ENCODE measurements at places on chromosomes 7 and 10.

- no peak for DNase-seq
These were observed 22.5 kb upstream of the CHRM2 start for GRCh38 chr7:136845899-136846465.

GRCh38 chr7:14332155-14332554 is 342.7 kb upstream of the ETV1 start:
- no peak for DNase-seq

DNA sequence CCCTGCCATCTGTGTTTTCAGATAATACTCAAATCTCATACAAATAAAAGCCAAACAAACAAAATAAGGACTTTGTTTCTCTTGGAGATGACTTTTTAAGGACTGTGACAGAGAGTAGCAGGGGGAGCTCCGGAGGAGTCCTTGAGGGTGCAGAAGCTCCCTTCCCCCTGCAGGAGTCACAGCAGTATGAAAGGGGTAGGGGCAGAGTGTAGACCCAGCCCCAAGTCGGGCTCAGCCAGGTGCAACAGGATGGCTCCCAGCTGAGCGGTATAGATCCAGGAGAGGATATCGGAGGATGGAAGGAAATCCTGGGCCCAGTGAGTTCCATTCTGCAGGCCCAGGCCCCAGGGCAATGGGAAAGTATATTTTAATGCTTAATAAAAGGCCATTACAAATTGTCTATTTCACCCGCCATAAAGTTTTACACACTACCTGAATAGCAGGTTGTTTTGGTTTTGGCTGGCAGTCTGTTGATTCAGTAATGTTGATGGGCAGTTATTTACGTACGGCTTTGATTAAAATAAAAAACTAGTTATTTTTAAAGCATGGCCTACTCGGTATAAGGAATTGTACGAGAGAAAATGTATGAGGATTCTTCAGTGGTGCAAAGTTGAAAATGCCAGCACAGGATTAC is 206.0 kb downstream of the CELF2 start:
- DNase-seq, result no peak

DNA sequence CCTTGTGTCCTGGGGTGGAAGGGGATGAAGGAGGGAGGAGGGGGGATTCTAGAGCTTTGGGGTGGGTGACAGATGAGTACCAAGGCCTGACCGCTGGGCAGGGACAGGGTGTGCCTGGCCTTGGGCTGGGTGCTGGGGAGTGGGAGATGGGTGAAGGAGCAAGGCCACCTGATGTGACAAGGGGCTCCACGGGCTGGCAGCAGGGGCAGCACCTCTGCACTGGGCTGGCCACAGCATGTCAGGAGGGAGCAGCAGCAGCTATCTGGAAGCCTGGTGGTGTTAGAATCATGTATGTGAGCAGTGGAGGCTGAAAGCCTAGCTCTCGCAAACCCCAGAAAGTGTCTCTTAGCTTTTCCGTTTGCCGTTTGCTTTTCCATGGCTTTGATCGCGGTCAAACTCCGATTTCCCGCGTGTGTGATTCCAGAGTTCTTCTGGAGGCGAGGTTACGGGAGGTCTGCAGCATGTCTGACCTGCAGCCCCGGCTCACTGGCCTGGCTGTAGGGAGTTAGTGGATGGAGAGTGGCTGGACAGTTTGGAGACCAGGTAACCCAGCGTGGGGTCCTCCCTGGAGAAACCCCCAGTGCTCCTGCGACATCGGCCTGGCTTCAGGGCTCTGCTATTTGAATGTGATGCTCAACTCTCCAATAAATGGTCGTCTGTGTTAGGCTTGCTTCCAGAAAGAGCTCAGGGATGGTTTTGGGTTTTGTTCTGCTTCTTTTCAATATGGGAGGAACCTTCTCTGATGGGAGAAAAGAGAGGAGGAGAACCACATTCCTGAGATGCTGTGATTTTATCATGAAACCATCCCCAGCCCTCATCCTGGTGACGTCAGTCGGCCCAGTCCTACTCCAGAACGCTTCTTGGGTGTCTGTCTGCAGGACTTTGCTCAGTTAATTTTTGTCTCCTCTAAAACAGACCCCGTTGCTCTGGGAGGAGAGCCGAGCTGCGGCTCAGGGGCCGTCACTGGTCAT is 105.5 kb downstream of the CUX1 start:
- DNase-seq, result no peak

- DNase-seq, result peak; percentile 66
These were observed 539 bp upstream of the FAM241B start for GRCh38 chr10:69629519-69629896.

DNA sequence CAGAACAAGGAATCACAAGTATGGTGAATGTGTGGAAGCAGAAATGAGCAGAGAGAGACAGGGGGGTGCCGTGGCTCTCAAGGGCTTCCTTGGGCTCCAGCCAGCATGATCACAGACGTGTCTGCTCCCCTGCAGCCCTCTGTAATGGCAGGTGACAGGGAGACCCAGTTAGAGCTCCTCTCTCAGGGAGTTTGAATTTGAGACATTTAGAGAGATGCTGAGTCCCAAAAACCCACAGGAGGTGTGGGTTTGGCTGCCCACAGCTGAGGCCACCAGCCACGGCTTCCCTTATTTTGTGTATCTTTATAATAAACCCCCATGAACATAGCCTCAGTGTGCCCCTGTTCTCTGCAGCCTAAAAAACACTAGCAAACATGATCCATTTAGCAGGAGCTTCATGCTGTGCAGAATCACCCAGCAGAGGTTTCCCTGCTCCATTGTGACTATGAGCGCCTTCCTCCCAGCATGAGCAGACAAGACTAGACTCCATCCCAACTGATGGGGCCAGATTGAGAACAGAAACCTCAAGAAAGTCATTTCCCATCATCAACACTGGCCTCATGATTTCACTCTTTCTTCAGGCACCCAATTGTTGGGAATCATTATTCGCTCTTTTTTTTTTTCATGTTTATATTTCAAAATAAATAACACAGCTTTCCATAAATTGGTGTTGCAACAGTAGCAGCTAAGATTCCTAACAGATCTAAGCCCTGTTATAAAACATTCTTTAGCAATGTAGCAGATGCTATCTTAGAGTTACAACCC is 13.4 kb downstream of the NOD1 start:
- DNase-seq, result no peak

DNA sequence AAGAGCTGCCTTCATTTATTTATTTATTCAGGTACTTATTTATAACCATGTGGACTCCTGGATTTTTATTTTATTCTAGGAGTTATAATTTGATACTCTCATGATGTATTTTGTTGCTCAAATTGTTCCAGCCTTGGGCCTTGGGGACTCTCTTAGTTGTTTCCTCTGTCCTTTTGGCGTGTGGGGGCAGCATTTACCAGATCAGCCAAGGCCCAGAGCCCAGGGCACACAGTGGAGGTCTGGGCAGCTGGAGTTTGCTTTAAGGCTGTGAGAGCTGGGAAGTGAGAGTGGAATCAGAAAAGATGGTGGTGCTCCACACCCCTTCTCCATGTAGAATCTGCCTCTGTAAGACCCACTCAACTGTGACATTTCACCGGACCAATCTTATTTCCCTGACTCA is 398.9 kb downstream of the RPS24 start:
- DNase-seq, result no peak
